Stimulated activated CD4-positive, alpha-beta T cell treated with anti-CD3 and anti-CD28 coated beads, Interleukin-15, amount 100 ng/mL, for 24 hours (primary cell): ENCODE measurements at places on chromosomes 12 and 14.

GRCh38 chr12:10243818-10244520, 31.3 kb downstream of the GABARAPL1 start:
- no peak for DNase-seq

DNA sequence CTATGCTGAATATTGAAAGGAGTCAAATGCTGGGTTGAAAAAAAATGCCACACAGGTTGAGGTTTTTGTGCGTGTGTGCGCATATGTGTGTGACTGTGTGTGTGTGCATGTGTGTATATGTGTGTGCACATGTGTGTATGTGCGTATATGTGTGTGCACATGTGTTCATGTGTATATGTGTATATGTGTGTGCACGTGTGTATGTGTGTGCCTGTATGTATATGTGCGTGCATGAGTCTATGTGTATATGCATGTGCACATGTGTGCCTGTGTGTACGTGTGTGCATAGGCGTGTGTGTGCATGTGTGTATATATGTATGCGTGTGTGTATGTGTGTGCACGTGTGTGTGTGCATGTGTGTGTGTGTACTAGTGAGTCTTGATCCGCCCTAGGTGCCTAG, 655.7 kb downstream of the AACS start:
- DNase-seq: no peak

- no peak for DNase-seq
Observed at GRCh38 chr14:83883732-83884131, 1646.2 kb upstream of the FLRT2 start.

DNA sequence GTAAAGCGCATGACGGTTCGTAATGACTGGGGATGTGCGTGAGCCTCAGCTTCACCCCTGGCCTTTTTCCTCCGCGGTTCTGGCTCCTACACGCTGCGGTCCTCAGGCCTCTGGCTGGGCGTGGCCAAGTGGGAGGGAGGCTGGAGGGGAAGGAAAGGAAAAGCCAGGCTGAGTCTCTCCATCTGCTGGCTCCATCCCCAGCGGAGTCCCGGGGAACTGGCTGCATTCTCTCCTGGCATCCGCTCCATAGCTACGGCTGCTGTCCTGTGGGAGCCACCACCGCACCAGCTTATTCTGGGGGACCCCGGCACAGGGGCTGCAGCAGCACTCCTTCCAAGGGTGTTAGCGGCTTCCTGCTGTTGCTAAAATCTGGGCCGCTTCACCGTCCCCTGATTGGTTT, 68.2 kb upstream of the SLC24A4 start:
- DNase-seq: peak; percentile 14

- DNase-seq: no peak
Observed at GRCh38 chr12:124655698-124656516, 88.5 kb upstream of the NCOR2 start.

GRCh38 chr12:75591628-75592027, 80.2 kb upstream of the KRR1 start:
- DNase-seq: no peak

DNA sequence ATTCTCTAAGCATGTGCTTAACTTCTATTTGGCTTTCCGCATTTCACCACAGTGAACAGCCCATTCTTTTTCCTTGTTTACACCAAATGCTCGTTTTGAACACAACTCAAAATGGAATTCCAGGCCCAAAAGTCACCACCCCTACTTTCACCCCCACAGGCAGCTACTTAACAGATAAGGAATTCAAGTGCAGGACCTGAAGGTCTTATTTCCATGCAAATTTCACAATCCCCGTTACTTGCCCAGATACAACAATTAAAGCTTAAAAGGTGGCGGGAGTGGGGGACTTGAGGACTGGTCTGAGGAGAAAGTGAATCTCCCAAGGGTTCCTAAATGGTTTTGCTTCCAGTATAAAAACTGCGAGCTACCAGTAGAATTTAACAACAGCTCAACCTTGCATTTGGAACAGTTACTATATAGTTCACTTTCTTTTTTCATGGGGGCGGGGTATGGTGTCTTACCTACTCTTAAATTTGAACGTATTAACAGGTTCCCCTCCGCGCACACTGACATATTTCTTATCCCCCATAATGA, 3.7 kb downstream of the USP44 start:
- no peak for DNase-seq

DNA sequence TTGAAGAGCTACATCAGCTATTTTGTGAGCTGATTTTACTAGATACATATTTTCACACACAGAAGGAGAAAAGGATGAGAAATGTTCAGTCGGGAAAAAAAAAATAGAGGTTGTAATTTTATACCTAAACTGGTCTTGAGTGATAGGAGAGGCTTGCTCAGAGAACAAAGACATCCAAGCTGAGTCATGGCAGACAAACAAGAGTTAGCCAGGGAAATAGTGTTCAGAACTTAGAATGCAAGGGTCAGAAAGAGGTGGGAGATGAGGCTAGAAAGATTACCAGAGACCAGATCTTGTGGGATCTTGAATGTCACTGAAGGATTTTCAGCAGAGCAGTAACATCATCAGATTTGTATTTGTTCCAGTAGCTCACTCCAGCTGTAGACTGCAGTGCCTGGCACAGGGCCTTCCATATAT, 121.9 kb upstream of the ATF1 start:
- DNase-seq: no peak

DNA sequence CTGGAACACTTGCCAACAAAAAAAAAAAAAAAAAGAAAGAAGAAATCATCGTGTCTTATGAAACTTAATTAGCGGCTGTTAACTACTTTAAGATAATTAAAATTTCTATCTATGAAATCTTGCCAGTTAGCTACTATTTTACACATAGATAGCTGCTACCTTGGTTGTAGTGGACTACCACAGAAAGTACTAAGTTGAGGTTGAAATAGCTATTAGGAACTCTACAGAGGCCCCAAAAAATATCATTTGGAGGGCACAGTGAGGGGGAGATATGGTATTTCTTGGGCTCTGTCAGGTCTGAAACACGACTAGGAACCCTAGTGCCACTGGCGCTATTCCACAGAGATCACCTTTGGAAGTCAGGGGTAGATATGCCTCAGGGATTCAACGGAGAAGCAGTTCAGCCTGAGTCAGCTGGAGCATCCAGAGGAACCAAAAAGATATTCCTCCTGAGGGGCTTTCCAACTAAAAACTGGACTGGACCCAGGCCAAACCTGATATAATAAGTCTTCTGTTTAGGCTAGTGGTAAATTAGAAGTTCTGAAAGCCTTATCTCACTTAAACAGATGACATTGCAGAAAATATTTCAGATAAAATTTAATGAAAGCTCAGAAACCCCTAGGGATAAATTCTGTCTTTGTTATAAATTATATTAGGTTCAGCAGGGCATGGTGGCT, 126.1 kb downstream of the EPS8 start:
- DNase-seq: no peak

DNA sequence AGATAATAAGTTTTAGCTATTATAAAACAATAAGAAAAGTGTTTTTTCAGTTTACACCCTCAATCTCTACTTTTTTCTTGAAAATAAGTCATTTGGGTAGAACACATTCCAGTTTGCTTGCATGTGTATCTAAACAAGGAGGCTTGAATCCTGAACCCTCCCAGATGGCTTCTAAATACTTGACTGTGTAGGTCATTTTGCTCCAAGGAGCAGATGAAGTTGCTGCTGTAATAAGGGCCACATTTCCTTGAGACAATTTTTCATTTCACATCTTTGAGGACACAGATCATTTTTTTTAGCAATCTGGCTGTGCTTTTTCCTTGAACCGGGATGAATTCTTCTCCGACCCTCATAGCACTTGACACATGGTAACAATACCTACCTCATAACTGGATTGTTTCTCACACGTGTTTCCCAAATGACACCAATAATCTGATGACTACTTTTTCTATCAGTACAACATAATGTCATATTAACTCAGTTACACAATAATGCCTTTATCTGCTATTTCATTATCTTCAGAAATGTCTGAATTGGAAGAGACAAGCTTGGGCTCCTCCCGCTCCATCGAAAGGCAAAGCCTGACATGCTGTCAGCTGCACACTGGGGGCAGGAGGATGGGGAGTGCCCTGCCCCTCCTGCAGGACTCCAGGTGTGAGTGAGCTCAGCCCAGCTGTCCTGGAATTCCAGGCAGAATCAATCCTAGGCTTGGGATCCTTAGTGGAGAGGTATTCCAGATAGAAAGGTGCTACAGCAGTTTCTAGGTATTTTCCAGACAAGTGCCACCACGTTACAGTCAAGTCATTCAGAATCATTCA, 30.9 kb downstream of the GPHB5 start:
- DNase-seq: no peak

GRCh38 chr14:96136371-96137005, 68.2 kb upstream of the BDKRB2 start:
- no peak for DNase-seq

GRCh38 chr12:93089805-93090569, 160.9 kb upstream of the EEA1 start:
- peak; percentile 28 for DNase-seq

DNA sequence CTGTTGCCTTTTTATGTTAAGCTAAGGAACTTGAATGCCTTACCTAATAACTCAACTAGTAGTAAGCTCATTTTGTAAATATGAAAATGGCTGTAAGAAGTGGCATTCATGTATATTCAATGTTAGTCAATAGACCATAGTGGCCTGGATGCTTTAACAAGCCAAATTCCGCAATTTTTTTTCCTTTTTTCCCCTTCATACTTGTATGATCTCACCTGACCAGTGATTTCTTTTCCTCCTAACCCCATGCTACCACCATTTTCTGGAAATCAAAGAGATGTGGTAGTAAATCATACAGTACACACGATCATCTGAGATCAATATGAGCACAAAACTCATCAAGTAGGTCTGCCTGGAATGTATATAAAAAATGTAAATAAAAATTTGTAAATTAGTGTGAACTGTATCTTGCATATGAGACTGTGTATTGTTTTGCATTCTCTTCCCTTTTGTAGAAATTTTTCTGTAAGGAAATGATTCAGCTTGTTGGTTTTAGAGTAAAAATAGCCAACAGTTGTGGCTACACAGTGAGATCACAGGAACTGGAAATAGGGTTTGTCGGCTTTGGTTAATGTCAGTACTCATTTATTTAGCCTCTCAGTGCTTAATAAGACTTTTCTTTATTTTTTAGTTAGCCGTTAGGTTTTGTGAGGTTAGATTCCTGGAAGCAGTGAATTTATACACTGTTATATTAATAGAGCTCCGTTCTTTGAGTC, 62.5 kb downstream of the ETNK1 start:
- DNase-seq: no peak

DNA sequence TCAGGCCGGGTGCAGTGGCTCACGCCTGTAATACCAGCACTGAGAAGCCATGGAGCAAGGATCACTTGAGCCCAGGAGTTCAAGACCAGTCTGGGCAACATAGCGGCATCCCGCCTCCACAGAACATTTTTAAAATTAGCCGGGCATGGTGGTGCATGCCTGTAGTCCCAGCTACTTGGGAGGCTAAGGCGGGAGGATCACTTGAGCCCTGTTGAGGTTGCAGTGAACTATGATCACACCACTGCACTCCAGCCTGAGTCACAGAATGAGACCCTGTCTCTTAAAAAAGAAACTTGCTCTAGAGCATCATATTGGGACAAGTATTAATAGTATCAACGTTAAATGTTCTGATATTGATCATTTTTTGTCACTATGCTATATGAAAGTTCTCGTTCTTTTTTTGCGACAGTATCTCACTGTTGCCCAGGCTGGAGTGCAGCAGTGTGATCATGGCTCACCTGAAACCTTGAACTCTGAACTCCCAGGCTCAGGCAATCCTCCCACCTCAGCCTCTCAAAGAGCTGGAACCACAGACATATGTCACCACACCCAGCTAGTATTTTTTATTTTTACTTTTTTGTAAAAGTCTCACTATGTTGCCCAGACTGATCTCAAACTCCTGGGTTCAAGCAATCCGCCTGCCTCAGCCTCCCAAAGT, 47.7 kb downstream of the CCDC85C start:
- DNase-seq: no peak

DNA sequence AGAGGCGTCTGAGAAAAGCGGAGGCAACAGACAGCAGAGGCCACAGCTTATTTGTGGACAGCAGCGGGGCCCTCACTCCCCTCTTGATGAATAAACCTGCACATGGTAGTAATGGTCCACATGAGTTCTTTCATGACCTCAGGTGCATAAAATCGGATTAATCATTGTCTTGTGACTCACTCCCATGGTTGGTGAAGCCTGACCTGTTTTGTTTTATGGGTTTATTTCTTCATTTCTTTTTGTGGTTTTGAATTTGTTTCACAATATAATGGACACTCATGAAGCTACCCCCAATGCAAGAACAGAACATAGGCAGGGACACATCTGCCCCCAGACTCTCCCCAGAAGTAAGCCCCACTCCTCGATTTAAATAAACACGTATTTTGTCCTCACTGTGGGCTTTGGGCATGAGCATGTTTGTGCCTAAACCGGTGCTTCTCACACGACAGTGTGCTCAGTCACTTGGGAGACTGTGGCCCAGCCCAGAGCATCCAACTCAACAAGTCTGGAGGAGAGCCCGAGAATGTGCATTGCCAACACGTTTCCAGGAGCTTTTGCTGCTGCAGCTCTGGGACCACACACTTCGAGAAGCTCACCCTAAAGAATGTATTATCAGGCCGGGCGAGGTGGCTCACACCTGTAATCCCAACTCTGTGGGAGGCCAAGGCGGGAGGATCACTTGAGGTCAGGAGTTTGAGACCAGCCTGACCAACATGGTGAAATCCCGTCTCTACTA, 116.1 kb downstream of the SCARB1 start:
- DNase-seq: no peak

DNA sequence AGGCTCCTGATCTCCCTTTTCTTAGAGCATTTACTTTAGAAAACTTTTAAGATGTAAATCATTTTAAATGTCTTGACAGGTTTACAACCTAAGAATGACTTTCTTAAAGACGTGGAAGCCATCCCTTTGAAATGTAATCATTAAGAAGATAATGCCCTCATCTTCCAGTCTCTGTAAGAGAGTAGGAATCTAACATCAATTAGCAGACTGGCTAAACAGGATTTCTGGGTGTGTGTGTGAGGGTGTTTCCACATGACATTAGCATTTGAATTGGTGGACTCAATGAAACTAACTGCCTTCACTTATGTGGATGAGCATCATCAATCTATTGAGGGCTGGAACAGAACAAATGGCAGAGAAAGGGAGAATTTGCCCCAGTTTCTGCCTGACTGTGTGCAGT, 329.5 kb downstream of the RPL10L start:
- DNase-seq: no peak

DNA sequence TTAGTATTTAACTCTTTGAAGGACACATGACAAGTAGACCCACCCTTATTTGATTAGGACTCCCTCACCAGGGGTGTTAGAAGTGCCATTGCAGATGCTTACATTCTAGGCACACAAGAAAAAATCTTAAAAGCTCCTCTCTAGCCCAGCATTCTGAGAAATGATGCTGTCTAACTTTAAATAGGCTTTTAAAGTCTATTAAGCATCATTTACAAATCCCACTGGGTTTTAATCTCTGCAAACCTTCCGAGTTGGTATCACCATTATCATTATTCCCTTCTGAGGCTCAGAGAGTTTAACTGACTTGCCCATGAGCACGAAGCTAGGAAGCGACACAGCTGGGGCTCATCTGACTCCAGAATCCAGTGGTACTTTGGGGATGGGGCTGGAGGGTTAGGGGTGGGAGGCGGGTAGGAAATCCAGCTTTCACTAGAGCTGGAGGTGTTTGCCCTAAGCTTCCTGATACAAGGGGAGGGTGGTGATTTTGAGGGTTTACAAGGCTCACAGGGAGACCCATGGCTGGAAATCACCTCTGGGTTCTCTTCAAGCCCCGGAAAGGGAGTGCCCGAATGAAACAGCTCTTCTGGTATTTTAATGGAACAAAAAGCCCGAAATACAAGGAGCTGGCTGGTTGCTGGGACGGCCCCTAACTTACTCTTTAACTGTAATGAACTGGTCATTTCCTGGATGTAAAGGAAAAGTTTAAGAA, 109.2 kb upstream of the FUT8 start:
- peak; percentile 48 for DNase-seq

GRCh38 chr12:107243341-107243740, 150.0 kb upstream of the CRY1 start:
- no peak for DNase-seq

- no peak for DNase-seq
Observed at GRCh38 chr14:79453276-79453675, 758.0 kb downstream of the DIO2 start.
